ENCODE measurements at places on chromosomes 7 and 10.
A peak's percentile ranks its signal among the peaks of the same experiment; 100 is the strongest.

DNA sequence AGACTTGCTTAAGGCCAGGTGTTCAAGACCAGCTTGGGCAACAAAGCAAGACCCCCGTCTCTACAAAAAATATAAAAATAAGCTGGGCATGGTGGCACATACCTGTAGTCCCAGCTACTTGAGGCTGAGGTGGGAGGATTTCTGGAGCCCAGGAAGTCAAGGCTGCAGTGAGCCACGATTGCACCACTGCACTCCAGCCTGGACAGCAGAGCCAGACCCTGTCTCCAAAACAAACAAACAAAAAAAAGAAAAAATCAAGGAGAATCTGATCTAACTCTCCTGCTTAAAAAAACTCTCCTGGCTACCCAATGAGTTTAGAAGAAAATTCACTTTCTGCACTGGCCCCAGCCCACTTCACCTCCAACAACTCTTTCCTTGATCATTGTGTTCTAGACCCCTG lies 1.9 kb upstream of the KPNA7 start:
- DNase-seq: no peak

GRCh38 chr7:68547799-68548198 lies 1050.5 kb upstream of the AUTS2 start:
- no peak for DNase-seq

DNA sequence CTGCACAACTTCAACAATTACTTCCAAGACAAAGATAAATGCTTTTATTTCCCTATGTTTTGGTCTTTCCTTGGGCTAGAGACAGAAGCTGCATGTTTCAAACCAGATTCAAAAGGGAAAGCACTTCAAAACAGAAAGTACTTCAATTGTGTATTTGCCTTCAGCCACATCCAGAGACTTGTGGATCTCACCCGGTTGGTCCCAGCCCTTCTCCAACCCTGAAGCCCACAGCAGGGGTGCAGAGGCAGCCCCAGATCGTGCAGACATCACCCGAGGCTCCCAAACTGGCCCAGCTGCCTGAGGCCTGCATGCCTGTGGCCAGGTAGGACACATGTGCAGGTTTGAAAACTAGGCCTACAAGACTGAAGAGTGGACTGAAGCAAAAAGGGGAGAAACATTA lies 80.8 kb downstream of the ALOX5 start:
- no peak for DNase-seq

- peak; percentile 24 for DNase-seq
Measured at GRCh38 chr7:86411814-86412213, 231.9 kb upstream of the GRM3 start.

DNA sequence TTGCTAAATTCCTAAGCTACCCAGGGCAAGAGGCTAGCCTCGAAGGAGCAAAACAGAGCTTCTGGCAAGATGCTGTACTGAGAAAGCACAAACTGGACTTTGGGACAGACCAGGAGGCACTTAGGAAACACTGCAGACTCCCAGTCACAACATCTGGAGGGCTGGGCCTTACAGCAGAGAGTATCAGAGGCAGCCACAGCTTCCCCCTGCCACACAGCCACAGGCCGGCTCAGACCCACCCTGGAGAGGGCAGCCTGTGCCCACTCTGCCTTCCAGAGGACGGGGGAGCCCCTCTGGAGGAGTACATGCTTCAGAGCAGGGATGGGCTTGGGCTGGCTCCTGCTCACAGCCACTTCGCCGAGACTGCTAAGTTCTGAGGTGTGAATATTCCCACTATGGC lies 17.4 kb downstream of the ESYT2 start:
- no peak for DNase-seq

- no peak for DNase-seq
Measured at GRCh38 chr10:61906562-61906901, 5.0 kb downstream of the ARID5B start.

DNA sequence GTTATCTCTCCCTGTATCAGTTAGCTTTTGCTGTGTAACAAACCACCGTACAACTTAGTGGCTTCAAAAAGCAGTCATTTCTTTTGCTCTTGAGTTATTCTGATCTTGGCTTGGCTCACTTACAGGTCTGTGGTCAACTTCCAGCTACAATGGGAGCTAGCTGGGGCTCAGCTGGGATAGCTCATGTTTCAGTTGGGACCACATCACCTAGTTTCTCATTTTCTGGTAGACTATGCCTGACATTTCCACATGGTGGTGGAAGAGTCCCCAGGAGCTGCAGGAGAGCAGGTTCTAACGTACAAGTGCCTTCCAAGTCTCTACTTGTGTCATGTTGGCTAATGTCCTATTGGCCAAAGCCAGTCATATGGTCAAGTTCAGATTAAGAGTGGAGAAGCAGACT lies 25.8 kb upstream of the PIP4K2A start:
- no peak for DNase-seq
